Small intestine (tissue), 16 donors: ENCODE measurements at places on chromosomes 16 and 17. TPM values are rescaled to one million over a fixed set of nuclear protein-coding genes. Genes with fewer than 3 reads are reported as not detected.

- no peak for DNase-seq
Measured at GRCh38 chr16:87961623-87962022, 10.4 kb downstream of the BANP start.

- peak; percentile 50 for DNase-seq
Measured at GRCh38 chr17:31073411-31073810, 21.4 kb upstream of the NF1 start.

- DNase-seq, result no peak
Measured at GRCh38 chr17:76901542-76902197, 33.5 kb downstream of the MGAT5B start.

Gene OTOP2
- 5.9 TPM for polyA plus RNA-seq

- DNase-seq, result no peak
Measured at GRCh38 chr16:86959091-86959651, 358.0 kb downstream of the C16orf95 start.

DNA sequence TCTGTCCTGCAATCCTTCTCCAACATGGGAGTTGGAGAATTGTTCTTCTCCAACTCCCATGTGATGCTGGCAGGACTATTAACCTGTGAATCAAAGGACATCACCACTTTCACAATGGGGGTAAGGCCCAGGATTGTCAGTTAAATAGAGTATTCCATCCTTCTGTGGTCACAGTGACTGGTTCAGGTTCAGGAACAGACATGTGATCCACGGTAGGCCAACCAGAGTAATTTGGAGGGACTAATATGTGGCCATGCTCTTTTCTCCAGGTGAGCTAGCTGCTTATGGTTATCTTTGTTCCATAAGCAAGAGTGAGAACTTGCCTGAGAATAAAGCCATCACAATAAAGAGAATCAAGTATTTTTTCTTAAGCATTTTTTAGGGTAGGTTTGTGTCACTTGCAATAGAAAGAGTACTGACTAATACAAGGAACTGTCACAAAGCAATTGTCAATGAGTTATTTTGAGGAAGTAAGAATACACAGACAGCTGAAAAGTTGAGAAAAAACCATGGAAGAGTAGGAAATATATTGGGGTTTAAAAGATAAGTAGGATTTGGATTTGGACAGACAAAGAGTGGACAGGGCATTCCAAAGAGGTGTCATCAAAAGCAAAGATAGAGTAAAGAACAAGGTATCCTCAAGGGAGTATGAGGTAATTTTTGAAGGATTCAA lies 63.4 kb downstream of the BRIP1 start:
- no peak for DNase-seq
